ENCODE measurements at places on chromosomes 5 and 9. TPM values are rescaled to one million over a fixed set of nuclear protein-coding genes. Genes with fewer than 3 reads are reported as not detected.
A peak's percentile ranks its signal among the peaks of the same experiment; 100 is the strongest.

GRCh38 chr5:38376404-38376803 lies 118.0 kb downstream of the EGFLAM start:
- no peak for DNase-seq

GRCh38 chr9:125761676-125762450 lies 14.7 kb downstream of the PBX3 start:
- DNase-seq: no peak

- peak; percentile 92 for DNase-seq
Measured at GRCh38 chr5:138641547-138642298, 66.5 kb upstream of the HSPA9 start.

- no peak for DNase-seq
Measured at GRCh38 chr9:27154908-27155307, 45.9 kb downstream of the TEK start.

DNA sequence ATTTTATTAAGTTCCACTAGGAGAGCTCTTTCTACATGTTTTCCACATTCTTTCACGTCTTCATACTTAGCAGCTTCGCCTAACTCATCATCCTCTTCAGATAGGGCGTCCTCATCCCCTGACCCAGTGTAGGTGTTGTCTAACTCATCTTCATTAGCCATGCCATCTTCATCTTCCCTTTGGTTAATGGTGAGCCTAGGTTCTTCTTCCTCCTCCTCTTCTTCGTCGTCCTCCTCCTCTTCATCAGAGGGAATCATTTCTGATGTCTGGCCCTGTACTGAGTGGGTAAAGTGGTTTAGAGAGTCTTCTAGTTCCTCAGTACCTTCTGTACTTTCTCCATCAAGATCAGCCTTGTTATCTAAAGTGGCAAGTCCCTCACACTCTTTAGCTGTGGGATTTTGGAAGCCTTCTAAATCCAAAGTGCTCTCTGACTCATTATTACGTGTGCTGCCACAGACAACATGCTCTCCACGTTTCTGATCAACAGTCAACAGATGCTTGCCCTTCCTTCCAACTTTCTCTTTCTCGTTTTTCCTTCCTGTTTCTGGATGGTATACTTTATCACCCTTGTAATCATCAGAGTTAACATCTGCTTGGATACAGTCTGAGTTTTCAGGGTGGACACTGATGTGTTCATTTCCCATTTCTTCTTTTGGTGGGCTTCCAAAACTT lies 31.1 kb downstream of the TUT7 start:
- no peak for DNase-seq

- DNase-seq: no peak
Measured at GRCh38 chr5:16735101-16736060, 118.6 kb upstream of the RETREG1 start.

DNA sequence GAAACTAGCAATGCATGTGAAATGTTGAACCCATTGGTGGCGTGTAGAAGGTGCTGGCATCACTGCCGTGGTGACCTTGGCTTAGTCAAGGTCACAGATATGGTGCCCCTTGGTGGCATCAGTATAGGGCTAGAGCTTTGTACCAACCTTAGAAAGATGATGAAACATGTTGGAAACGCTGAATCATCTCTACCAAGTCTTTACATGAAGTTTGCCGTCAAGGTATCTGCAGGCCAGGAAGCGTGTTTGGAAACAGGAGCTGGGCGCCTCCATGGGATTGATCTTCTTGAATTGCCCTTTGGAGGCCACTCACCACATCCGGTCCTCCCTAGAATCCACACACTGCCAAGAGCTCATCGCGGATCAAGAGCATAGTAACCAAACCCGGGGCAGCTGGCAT lies 16.9 kb upstream of the BOD1 start:
- no peak for DNase-seq

GRCh38 chr5:56822981-56823380 lies 7.6 kb downstream of the MAP3K1 start:
- DNase-seq: no peak

DNA sequence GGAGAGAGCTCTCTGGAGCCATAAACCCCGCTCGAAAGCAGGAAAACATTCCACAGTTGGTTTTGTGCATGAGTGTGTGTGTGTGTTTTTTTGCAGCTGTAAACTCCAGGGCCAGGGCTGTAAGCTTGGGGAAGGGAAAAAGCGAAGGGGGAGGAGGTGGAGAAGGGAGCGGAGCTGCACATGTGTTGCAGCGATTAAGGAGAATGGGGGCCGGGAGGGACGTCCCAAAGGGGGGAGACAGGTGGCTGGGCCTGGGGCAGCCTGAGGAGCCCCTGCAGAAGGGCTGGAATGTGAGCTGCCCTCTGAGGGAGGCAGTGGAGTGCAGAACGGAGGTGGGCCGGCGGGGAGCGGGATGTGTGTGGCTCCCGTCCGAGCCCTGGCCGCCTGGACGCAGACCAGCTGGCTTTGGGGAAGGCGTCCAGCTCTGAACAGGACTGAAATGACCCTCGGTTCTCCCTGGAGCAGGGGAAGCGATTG lies 2.7 kb upstream of the MYMK start:
- no peak for DNase-seq

- DNase-seq: no peak
Measured at GRCh38 chr5:26828294-26828693, 210.1 kb downstream of the CDH9 start.

DNA sequence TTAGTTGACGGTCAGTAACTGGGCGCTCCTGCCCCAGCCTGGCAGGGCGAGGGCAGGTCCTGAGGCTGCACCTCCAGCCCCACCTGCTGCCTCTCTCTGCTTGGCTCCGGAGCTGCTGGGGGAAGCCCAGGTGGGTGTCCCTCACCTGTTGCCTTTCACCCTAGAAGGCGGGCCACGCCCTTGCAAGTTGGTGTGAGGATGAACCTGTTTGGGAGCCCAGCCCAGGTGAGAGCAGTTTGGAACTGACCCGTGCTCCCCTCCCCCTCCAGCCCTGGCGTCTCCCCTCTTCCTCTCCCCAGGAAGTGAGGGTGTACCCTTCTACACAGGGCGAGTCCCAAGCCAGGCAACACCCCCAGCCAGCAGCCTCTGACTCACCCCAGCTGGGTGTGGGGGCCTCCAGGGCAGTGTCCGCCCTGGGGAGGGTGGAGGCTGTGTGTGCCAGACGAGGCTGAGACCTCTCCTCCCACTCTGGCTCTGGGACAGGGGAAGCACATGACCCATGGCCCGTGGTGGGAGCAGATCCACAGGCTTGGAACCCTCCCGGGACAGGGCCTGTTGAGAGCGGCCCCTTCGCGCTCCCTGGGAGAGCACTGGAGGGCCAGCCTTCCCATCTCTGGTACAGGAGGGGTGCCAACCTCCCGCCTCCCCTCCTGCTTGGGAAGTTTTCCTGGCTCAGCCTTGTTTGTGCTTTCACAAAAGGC lies 10.4 kb downstream of the LRRC8A start:
- DNase-seq: peak; percentile 23

- peak; percentile 35 for DNase-seq
Measured at GRCh38 chr5:177399997-177400868, at the start of gene PFN3. Gene PFN3, minus strand, starts transcription at chr5:177400661. Its CDS starts 85 bp downstream, at chr5:177400576.

- DNase-seq: no peak
Measured at GRCh38 chr9:88628114-88628513, 93.1 kb downstream of the NXNL2 start.

DNA sequence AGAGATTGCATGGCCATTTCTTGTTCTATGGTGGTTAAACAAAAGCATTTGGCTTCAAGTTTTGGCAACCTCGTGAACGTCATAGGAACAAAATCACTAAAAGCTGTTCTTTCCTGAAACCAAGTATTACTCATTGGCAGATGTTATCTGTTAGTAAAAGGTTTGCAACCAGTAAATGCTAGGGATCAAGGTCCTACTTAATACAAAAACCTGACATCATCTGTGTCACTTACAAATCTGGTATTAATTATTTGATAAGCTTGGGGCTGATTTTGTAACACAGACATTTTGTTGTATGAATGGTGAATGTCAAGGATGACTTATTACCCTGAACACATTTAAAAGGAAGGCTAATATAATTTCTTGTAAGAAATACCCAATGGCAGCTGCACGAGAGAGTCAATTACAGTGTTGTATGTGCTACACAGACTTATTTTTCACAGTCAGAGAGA lies 486.4 kb upstream of the ZNF608 start:
- DNase-seq: no peak

GRCh38 chr5:105688227-105688792 lies 1982.4 kb downstream of the EFNA5 start:
- DNase-seq: no peak

DNA sequence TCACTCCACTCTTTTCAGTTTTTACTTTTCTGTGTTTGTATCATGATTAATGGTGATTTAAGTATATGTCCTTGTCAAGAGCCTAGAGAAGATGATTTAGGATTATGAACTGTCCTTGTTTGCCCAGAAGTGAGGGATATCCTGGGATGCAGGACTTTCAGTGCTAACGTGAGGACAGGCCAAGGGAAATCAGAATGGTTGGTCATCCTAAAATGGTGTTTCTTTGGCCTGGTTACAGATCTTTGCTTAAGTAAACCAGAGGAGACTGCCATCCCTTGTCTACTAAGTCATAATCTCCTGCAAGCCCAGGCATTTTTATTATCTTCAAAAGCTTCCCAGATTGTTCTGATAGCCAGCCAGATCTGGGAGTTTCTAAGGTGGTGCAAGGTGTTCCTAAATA lies 22.3 kb upstream of the DPYSL3 start:
- no peak for DNase-seq

DNA sequence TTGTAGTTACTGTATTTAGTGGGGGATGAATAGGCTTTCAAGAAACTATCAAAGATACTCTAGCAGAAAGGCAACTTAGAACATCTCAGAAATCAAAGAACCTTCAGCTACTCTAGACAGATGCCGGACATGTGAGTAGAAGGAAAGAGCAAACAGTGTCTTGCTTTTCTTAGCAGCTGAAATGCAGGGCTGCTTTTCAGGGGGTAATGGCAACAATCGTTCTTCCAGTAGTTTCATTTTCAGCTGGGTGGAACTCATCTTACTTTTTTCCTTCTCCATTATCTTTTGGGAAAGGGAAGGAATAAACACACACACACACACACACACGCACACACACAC lies 281.6 kb downstream of the CRB2 start:
- DNase-seq: no peak

DNA sequence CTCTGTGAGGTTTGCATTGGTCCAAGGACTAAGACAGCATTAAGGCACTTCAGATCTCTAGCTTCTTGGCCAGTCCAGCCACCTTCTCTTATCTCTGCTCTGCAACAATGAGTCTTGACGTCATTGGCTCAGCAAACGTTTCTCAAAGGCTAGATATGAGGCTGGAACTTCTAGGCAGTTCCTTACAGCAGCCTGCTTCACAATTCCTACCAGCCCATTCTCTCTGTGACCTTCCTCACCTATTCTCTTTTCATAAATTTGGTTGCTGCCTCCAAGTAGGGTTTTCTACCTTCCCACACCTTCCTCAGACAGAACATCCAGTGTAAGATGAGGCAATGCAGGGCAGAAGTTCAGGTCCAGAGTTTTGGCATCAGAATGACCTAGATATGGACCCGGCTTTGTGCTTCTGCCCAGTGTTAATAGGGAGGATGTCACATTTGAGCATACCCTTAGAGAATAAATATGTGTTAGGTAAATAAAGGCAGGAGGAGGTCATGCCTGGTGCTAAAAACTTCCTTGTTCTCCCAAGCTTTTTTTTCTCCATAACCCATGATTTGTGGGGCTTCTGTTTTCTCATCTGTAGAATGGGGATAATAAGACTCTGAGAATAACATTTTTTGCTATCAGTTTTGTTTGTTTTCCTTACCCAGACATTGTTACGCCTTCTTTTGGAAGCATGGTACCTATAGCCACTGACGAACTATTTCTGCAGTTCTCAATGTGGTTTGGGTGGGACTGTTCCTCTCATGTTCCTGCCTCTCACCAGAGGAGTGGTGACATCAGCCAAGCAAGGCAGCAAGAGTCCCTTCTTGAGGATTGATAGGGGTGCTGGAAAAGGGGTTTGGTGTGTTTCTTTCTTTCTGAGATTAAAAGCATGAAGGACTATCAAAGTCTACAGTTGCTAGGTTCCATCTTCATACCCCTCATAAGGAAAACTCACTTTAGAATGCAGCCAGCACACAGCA lies 220.6 kb upstream of the TRIM32 start:
- DNase-seq: no peak

DNA sequence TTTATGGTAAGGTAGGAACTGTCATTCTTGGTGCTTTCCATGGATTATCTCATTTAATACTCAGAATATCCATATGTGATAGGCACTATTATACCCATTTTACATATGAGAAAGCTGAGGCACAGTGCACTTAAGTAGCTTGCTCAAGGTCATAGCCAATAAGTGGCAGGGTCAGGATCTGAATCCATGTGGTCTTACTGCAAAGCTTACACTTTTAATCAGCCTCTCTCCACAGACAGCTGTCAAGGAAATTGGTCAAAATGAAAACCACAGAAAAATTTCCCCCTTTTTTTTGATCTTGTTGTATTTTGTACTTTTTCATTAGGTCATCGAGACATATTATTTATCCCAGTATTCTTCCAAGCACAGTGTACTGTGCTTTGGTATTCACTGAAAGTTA lies 78.5 kb downstream of the ERCC6L2 start:
- DNase-seq: no peak

DNA sequence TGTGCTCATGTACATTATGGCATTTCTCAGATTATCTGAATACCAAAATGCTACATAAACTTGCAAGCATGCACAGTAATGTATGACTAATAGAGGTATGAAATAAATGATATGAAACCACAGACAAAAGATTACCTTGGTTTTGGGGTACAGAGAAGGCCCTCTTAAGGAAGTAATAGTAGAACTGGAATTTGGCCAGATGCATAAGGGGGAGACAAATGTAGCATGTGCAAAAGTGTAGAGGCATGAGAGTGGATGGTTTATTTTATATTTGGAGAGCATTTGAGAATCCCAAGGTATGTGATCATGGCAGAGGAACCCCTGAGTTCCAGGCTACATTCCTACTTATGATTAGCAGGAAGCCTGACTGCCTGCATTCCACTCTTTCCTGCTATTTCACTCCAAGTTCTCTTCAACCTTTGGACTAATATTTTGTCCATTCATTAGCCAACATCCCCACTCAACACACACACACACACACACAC lies 74.2 kb downstream of the MAMDC2 start:
- DNase-seq: no peak

GRCh38 chr9:75938946-75939345 lies 48.5 kb downstream of the PCSK5 start:
- no peak for DNase-seq

- DNase-seq: no peak
Measured at GRCh38 chr5:127834094-127834531, 130.9 kb downstream of the CCDC192 start.

- DNase-seq: no peak
Measured at GRCh38 chr9:98951967-98952366, 8.3 kb downstream of the COL15A1 start.

GRCh38 chr5:113050721-113051382 lies 74.3 kb downstream of the DCP2 start:
- peak; percentile 58 for DNase-seq

GRCh38 chr5:152084476-152084875 lies 159.8 kb upstream of the GLRA1 start:
- no peak for DNase-seq

The SERF1B gene
- total RNA-seq: 10.3 TPM

The PCDHGC5 gene
- total RNA-seq: not detected

The DNM1 gene
- total RNA-seq: 0.50 TPM

The FOXD4L4 gene
- 0.11 TPM for total RNA-seq

The PTPN3 gene
- total RNA-seq: 0.32 TPM

The SLC25A2 gene
- 0.27 TPM for total RNA-seq

The LAMC3 gene
- total RNA-seq: 0.40 TPM

The ORM2 gene
- not detected for total RNA-seq

The CCL19 gene
- total RNA-seq: 0.66 TPM

The BHMT gene
- not detected for total RNA-seq

The SLC6A19 gene
- total RNA-seq: not detected

The TXNDC8 gene
- not detected for total RNA-seq
